ENCODE measurements at places on chromosomes 1 and 21.

GRCh38 chr1:31181515-31182343 is 58.0 kb downstream of the NKAIN1 start:
- H3K4me1 ChIP-seq, result no peaks in the 10 kb centered on the region
- H3K27ac ChIP-seq, result no peak overlapping the region
- H3K27me3 ChIP-seq, result no peaks in the 10 kb centered on the region
- no peak overlapping the region for H3K4me3 ChIP-seq
- DNase-seq, result peak; percentile 55

DNA sequence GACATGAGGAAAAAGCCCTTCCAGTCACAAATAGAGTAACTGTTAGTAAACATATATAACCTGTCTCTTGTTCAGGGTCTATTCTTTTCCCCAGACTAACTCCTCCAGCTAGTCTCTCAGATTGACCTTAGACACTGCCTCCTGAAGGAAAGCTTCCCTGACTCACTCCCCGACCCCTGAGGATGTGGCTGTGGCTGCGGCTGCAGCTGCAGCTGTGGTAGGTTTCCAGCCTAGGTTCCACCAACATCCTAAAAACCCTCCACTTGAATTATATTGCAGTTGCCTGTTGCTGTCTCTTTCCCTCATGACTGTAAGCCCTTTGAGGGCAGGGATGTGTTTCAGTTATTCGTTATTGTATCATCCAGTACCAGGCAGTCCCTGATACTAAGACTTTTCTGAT is 132.9 kb upstream of the C1orf21 start:
- peaks cover 8% of the 10 kb centered on the region for H3K4me1 ChIP-seq
- DNase-seq, result no peak
- no peaks in the 10 kb centered on the region for H3K27me3 ChIP-seq
- no peak overlapping the region for H3K4me3 ChIP-seq
- H3K27ac ChIP-seq, result no peak overlapping the region

- H3K27ac ChIP-seq, result no peak overlapping the region
- no peaks in the 10 kb centered on the region for H3K36me3 ChIP-seq
- H3K4me1 ChIP-seq, result peaks cover 4% of the 10 kb centered on the region
- DNase-seq, result peak; percentile 53
- no peak overlapping the region for H3K4me3 ChIP-seq
Observed at GRCh38 chr1:31759298-31760023, 4.7 kb downstream of the ADGRB2 start.

GRCh38 chr1:44829506-44830384 is 13.3 kb downstream of the PTCH2 start:
- no peak overlapping the region for H3K27ac ChIP-seq
- H3K4me3 ChIP-seq, result no peak overlapping the region
- H3K27me3 ChIP-seq, result no peaks in the 10 kb centered on the region
- no peaks in the 10 kb centered on the region for H3K36me3 ChIP-seq
- no peaks in the 10 kb centered on the region for H3K4me1 ChIP-seq

DNA sequence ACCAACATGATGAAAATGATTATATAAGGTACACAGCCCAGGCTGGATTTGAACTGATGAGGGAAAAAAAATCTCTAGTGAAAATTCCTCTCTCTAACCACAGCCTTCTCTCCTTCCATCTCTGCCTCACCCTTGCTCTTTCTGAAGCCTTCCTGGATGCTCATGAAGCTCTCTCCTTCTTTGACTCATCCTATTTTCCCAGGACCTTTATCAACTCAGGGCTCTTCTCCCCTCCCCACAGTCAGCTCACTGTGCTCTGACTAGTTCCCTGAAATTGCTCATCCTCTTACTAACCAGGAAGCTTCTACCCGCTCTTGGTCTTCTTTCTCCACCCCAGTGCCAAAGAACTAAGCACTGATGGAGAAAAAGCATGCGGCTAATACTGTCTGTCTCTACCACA is 46.4 kb upstream of the ERG start:
- no peak overlapping the region for H3K4me3 ChIP-seq
- no peaks in the 10 kb centered on the region for H3K36me3 ChIP-seq
- H3K27me3 ChIP-seq, result no peaks in the 10 kb centered on the region
- no peak overlapping the region for H3K27ac ChIP-seq

DNA sequence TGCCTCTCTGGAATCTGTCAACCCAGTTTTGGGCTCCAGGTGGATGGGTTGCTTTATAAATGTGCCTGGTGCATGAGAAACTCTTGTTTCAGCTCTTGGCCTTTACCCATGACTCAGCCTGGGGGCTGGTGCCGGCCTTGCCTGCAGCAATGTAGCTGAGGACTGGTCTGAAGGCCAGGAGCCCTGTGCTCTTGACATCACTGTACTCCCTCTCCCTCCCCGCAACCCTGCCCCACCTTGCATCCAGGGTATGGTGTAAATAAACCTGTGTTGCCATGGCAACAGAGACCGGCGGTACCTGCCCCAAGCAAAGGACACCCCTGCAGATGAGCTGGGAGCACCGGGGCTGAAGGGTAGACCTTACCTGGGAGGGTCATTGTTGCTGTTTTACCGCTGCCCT is 13.3 kb downstream of the FAM151A start:
- H3K4me3 ChIP-seq, result no peak overlapping the region
- H3K4me1 ChIP-seq, result no peaks in the 10 kb centered on the region
- H3K36me3 ChIP-seq, result no peaks in the 10 kb centered on the region
- H3K27ac ChIP-seq, result no peak overlapping the region
- H3K27me3 ChIP-seq, result no peaks in the 10 kb centered on the region
- peak; percentile 88 for DNase-seq

DNA sequence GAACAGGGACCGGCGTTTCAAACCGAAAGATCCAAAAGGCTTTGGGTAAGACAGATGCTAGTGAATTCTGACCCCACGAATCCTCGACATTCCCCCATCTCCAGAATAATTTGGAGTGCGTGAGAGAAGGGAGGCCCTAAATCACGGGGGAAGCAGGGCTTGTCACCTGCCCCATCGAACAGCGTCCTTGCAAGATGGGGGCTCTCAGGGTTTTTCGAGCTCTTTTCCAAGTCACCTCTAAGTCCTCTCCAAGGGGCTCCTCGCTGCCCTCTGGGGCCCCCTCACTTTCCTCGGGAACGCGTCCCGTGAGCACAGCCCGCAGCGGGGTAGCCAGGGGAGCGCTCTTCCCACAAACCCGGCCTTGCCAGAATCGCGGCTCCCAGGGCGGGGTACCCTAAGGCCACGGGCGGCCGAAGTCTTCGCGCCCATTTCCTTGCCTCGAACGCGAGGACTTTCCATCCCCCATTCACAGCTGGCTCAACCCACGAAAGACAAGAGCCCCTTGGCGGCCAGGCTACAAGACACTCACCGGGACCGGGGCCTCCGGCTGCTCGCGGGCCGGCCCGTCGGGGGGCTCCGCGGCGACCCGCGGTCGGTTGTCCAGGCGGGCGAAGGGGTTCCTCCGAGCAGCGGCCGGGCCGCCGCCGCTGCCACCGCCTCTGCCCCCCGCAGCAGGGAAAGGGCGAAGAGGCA is 546 bp downstream of the DONSON start:
- H3K27ac ChIP-seq, result peak overlapping the region; percentile 64
- no peaks in the 10 kb centered on the region for H3K36me3 ChIP-seq
- H3K4me3 ChIP-seq, result peak overlapping the region; percentile 85
- H3K4me1 ChIP-seq, result peaks cover 2% of the 10 kb centered on the region

- no peaks in the 10 kb centered on the region for H3K4me1 ChIP-seq
- peak; percentile 53 for DNase-seq
- H3K36me3 ChIP-seq, result no peaks in the 10 kb centered on the region
Observed at GRCh38 chr1:220776720-220777326, 9.9 kb upstream of the MTARC1 start.

GRCh38 chr1:227765261-227766014 is 30.2 kb downstream of the SNAP47 start:
- no peak for DNase-seq
- no peaks in the 10 kb centered on the region for H3K27me3 ChIP-seq
- no peaks in the 10 kb centered on the region for H3K4me1 ChIP-seq
- peaks cover 7% of the 10 kb centered on the region for H3K36me3 ChIP-seq
- no peak overlapping the region for H3K27ac ChIP-seq

DNA sequence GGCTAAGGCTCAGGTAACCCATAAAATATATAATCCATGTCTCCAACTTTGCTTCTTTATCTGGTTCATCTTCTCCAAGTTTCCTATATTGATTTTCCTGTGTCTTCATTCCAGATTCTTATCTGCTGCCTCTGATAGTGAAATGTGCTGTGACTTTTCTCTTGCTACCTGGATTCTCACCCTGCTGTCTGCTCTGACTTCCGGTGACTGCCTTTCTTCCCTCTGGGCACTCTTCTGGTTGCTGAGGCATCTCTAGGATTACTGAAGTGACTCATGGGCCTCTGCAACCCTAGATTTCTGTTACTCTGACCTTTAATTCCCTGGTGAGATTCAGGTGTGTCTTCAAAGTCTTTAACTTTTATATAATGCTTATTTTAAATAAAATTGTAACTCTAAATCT is 46.9 kb downstream of the GIPC2 start:
- no peak overlapping the region for H3K4me3 ChIP-seq
- no peaks in the 10 kb centered on the region for H3K36me3 ChIP-seq
- peak; percentile 62 for DNase-seq
- H3K27ac ChIP-seq, result no peak overlapping the region
- H3K27me3 ChIP-seq, result no peaks in the 10 kb centered on the region
- no peaks in the 10 kb centered on the region for H3K4me1 ChIP-seq

GRCh38 chr1:203794764-203795440 is 521 bp upstream of the ZBED6 start:
- H3K36me3 ChIP-seq, result peaks cover 2% of the 10 kb centered on the region
- H3K27ac ChIP-seq, result no peak overlapping the region
- H3K27me3 ChIP-seq, result no peaks in the 10 kb centered on the region
- no peak for DNase-seq
- peaks cover 7% of the 10 kb centered on the region for H3K4me1 ChIP-seq
- H3K4me3 ChIP-seq, result no peak overlapping the region

GRCh38 chr1:182682406-182682805 is 2.0 kb downstream of the RGS8 start:
- H3K36me3 ChIP-seq, result no peaks in the 10 kb centered on the region
- no peaks in the 10 kb centered on the region for H3K27me3 ChIP-seq
- no peak for DNase-seq
- H3K27ac ChIP-seq, result no peak overlapping the region
- no peak overlapping the region for H3K4me3 ChIP-seq

- H3K4me3 ChIP-seq, result no peak overlapping the region
- H3K27ac ChIP-seq, result no peak overlapping the region
- H3K4me1 ChIP-seq, result no peaks in the 10 kb centered on the region
- no peaks in the 10 kb centered on the region for H3K27me3 ChIP-seq
Observed at GRCh38 chr21:19523746-19524145, 1120.2 kb upstream of the TMPRSS15 start.

DNA sequence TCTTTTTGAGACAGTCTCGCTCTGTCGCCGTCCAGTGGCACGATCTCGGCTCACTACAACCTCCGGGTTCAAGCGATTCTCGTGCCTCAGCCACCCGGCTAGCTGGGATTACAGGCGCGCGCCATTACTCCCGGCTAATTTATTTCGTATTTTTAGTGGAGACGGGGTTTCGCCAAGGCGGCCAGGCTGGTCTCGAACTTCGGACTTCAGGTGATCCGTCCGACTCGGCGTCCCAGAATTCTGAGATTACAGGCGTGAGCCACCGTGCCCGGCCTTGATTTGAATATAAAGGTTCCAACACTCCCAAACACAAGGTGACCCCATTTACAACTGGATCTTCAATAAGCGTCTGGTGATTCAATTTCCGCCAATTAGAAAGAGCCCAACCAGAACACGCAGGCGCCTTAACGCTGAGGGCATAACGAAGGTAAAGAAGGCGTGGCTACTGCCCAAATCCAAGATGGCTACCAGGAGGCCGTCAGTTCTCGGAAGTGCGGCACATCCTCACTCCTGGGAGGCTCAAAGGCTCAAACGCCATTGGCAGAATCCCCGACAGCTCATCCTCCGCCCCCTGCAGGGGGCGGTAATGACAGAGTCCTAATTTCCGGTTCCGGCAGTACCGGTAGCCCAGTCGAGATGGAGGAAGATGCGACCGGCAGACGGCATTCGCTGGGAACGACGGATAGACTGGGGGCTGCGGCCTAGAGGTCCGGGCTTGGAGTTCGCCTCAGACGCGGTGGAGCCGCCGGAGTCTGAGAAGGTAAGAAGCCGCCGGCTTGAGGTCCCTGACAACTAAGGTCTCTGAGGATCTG is at the start of gene SLC25A44:
Gene SLC25A44 (plus strand): TSS at position 617 of the 812 bp plus-strand sequence. CDS start 5,744 bp downstream, outside the sequence.
- H3K4me3 ChIP-seq, result peak within 1 kb of the TSS; percentile 100
- H3K27ac ChIP-seq, result peak within 1 kb of the TSS; percentile 11
- H3K27me3 ChIP-seq, result no peaks in the 10 kb centered on the region
- H3K36me3 ChIP-seq, result peaks cover 6% of the 10 kb centered on the region
- peaks cover 3% of the 10 kb centered on the region for H3K4me1 ChIP-seq

DNA sequence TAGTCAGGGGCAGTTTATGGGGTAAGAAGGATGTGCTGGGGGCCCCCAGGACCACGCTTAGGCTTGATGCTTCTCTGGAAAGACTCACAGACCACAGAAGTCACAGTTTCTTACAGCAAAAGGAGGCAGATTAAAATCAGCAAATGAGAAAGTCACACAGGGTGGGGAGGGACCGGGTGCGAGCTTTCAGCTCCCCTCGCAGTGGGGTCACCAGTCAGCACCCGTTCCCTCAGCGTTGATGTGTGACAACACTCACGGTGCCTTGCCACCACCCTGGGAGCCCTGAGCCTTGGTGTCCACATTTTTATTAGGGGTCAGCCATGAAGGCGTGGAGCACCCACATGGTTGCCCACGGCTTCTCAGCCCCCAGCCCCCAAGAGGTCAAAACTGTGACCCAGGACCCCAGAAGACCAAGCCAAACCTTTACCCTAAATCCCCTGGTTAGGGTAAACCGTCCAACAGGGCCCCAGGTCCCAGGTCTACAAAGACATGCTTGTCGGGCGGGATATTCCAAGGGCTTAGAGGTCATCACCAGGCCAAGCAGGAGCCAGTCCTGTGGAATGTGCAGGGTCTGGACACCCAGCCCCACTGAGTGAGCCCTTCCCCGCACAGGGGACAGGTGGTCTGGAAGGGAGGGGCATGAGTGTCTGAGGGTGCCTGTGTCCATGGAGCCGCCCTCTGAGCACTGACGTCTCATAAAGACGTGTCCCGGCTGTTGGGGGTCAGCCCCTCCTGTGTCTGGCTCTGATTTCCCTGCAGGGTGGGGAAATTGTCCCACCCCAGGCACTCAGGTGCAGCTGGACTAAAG is 64.5 kb upstream of the ABCG1 start:
- H3K4me1 ChIP-seq, result no peaks in the 10 kb centered on the region
- no peak for DNase-seq
- no peak overlapping the region for H3K27ac ChIP-seq
- H3K4me3 ChIP-seq, result no peak overlapping the region

DNA sequence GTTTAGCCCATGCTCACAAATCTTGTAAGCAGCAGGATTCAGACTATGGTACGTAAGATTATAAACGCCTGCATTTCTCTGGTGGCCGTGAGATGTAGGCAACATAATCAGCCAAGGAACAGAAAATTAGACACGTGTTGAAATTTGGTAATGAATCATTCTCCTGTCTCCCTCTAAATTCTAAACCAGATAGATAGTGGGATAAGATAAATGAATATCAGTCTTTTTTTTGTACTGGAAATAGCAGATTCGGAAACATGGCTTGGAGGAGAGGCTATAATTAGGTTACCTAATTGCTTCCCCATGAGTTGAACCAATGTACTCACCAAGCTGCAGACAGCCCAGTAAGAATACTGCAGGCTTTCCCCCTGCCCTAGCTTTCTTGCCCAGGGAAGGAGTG is 172.3 kb downstream of the TGFB2 start:
- DNase-seq, result no peak
- H3K4me1 ChIP-seq, result no peaks in the 10 kb centered on the region
- no peak overlapping the region for H3K4me3 ChIP-seq
- no peaks in the 10 kb centered on the region for H3K27me3 ChIP-seq

All from mesendoderm (in vitro differentiated cells).